GM19239 (cell line): ENCODE measurements at places on chromosomes 7 and 10.
A peak's percentile ranks its signal among the peaks of the same experiment; 100 is the strongest.

GRCh38 chr10:35641676-35642034 is 441 bp downstream of the FZD8 start:
- peak; percentile 39 for DNase-seq

DNA sequence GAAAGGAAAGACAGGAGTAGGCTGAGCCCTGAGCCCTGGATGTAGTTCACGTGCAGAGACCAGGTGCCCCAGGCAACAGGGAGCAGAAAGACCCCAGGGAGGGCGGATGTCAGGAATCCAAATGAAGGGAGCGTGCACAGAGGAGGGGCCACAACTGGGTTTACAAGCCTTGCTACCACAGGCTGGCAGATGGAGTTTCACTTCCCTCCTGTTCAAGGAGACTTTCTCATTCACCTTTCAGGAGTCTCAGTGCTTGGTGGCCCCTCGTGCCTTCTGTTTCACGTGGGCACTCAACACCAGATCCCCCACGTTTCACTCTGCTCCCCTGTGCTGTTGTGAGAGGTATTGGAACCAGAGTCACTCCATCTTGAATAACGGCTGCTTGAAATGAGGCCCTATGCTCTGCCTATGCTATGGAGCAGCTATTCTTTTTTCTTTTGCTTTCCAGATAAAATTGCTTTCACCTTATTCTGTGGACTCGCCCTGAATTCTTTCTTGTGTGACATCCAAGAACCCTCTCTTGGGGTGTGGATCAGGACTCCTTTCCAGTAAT is 601.4 kb upstream of the IGFBP3 start:
- DNase-seq, result no peak

GRCh38 chr10:86103391-86104101 is 263.0 kb downstream of the GRID1 start:
- no peak for DNase-seq

GRCh38 chr7:128458956-128459355 is 3.3 kb downstream of the HILPDA start:
- DNase-seq, result no peak

DNA sequence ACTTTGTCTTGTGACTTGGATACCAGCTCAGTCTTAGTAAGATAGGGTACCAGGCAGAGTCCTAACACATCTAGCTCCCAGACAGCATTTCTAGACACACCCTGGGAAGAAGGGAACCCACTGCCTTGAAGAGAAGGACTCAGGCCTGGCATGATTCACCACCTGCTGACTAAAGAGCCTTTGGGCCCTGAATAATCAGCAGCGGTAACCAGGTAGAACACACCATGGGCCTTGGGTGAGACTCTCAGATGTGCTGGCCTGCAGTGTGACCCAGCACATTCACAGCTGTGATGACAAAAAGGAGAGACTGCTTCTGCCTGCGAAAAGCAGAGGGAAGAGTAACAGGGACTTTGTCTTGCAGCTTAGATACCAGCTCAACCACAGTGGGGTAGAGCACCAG is 10.4 kb upstream of the TNKS2 start:
- no peak for DNase-seq

DNA sequence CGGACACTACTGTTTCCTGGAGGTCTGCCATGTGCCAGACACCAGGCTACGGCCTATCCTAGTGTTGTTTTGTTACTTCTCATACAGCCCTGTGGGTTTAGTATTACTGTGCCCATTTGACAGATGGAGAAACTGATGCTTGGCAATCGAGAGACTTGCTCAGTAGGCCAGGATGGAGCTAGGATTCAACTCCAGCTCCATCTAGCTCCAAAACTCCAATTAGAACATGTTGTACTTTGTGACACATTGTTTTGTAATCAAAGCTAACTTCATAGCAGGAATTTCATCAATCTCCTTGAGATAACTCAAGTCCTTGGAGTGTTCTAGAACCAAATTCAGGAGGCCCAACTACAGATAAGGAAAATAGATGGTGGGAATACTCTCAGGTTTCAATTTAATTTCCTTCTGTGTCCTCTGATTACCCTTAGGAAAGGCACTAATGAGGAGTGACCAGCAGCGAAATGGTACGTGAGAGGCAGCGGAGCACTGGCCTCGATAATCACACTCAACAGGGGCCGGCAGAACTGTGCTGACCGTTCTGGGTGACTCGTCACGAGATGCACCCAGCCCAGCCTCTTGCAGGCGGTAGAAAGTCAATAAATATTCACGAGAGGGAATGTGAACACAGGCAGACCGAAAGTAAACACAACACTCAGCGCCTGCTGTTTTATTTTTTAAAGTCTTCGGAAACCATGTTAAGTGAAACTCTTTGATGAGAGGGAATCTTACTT is 269.6 kb upstream of the NEBL start:
- DNase-seq, result no peak

GRCh38 chr7:31096198-31096876 is 44.2 kb downstream of the ADCYAP1R1 start:
- no peak for DNase-seq

GRCh38 chr7:9776900-9777299 is 1196.8 kb upstream of the PHF14 start:
- no peak for DNase-seq

- no peak for DNase-seq
These were observed 337.0 kb upstream of the PRKCQ start for GRCh38 chr10:6917125-6917524.
